NT2/D1 (cell line): ENCODE measurements at places on chromosomes 13 and 19.

DNA sequence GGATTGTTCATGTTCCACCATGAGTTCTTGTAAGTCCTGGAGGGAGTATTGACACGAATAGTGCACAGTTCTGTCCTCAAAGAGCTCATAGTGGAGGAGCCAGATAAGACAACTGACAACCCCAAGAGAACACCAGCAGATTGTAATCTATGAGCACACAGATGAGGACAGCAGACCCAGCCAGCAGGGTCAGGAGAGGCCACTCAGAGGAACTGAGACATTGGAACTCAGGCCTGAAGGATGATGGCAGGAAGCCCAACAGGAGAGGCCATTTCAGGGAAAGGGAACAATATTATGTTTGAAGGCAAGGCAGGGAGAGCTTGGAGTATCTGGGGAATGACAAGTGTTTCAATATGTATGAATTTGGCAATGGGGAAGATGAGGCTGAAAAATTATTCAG lies 63.7 kb upstream of the IPO5 start:
- DNase-seq = no peak

- DNase-seq = no peak
These were observed 10.0 kb upstream of the IGSF23 start for GRCh38 chr19:44603201-44603945.

- DNase-seq = no peak
These were observed 75.6 kb upstream of the KLF5 start for GRCh38 chr13:72983085-72983768.

- DNase-seq = no peak
These were observed 239.2 kb upstream of the SLITRK1 start for GRCh38 chr13:84121456-84121855.

DNA sequence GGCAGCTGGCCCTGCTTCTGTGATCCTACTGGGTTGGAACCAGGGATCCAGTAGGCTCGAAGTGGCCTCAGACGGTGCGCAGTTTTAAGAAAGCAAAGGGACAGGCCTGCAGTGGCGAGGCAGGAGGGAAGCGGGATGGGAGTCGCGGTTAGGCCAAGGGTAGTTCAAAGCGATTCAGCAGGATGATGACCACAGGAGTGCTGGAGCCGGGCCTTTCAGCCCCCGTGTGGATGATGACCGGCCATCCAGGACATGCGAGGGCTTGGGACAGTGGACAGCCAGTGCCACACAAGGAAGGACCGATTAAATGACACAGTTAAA lies 854 bp downstream of the RNASEH2B start:
- DNase-seq = no peak

GRCh38 chr19:58409010-58409790 lies 751 bp downstream of the ZNF584 start:
- DNase-seq = no peak

DNA sequence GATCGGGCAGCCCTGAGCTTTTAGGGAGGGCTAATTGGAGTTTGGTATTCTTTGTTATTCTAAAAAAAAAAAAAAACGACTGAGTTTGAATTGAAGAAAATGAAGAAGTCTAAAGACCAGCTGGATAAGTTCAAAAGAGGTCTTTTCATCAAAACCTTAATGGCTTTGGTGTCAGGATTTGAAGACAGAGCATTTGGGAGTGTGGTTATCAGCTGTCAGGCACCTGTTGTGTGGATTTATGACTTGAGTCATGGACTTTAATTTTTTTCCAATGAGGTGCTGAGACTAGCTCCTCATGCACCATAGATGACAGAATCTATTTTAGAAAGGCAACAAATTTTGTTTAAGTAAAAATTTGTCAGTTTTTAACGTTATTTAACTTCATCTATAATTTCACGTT lies 72.5 kb downstream of the FREM2 start:
- no peak for DNase-seq

DNA sequence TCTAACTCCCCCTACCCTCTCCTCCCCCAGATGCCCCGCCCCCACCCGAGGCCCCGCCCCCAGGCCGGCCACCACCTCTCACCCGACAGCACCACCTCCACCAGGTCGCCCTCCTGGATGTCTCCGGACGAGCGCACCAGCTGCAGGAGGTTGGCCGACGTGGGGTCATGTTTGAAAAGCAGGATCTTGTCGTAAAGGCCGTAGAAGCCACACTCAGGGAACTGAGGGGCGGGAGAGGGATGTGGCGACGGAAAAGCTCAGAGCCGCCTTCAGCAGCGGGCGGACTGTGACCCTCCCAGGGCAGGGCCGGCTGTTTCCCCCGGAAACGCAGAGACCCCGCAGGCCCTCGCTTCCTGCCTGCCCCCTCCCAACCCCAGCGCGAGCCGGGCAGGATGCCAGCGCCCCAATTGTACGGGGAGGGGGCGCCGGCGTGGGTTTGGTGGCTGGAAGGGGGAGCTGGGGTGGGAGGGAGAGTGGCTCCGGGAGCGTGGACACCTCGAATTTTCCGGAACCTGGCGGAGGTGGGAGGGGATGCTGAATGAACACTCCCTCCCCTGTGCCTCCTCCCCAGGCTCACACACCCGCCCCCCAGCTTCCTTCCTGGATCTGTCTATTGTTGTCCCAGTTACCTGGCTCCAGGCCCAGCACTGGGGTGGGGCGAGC lies 3.0 kb downstream of the PRKD2 start:
- DNase-seq = peak; percentile 57

DNA sequence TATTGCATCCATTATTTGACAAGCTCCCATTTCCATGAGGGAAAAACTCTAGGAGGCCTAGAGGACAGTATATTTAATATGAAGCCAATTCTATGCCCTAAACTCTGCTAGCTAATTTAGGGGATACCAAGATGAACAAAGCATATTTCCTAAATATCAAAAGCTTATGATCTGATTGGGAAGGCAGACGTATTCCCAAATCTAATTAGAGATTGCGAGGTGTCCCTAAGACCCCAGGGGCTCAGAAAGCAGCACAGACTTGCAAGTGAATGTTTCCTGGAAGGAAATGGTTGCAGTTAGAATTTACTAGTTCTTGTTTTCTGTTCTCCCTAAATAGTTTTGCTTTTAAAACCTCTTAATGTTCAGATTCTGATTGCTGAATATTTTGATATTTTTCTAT lies 30.7 kb downstream of the NDFIP2 start:
- no peak for DNase-seq

DNA sequence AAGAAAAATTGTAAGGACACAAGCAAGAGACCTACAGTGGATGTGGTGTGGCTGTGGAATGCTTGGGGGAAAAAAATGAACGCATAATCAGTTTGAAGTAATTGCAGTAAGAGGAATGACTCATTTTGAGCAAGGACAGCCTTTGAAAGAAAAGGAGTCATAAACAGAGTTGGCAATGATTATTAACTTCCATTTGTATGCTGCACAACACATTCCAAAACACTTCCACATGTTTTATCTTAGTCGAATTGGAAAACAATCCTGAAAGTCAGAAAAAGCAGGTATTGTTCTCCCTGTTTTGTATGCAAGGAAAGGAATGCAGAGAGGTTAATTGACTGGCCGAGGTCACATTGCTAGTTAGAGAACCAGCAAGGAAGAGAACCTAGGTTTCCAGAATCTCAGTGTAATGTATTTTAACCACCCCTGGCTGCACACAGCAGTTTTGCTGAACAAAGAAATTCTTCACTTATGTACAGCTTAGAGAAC lies 630.0 kb upstream of the MIR17HG start:
- DNase-seq = no peak

- DNase-seq = peak; percentile 52
These were observed 35.7 kb upstream of the MATK start for GRCh38 chr19:3821857-3822364.

DNA sequence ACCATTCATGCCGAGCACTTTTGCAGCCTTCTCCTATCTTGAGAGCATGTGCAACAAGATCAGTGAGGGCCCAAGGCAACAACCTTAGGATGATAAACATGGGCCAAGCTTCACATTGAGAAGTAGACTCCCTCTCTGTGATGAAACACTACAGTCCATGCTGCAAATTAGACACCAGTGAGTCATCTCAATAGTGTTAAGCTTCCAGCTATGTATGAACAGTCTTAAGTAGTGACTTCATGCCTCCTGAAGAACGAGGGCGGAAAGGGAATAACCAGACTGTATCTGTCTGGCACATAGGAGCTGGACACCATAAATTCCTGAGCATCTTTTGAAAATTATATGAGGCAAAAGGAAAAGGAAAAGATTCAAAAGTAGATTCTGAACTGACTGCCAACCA lies 309.9 kb upstream of the SLITRK1 start:
- DNase-seq = no peak

DNA sequence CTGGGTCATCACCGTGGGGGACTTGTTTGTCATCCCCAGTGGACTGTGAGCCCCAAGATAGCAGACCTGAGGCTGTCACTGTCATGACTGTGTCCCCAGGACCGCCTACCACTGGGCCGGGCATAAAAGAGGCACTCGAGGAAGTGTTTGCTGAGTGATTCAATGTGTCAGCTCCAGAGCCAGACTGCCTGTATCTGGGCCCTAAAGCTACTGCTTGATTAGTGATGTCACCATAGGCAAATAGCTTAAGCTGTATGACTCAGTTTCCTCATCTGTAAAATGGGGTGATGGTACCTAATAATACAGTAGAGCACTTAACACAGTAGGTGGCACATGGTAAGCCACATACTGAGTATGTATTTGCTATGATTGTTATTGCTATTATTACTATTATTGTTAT lies 11.2 kb upstream of the CEACAM19 start:
- DNase-seq = no peak

DNA sequence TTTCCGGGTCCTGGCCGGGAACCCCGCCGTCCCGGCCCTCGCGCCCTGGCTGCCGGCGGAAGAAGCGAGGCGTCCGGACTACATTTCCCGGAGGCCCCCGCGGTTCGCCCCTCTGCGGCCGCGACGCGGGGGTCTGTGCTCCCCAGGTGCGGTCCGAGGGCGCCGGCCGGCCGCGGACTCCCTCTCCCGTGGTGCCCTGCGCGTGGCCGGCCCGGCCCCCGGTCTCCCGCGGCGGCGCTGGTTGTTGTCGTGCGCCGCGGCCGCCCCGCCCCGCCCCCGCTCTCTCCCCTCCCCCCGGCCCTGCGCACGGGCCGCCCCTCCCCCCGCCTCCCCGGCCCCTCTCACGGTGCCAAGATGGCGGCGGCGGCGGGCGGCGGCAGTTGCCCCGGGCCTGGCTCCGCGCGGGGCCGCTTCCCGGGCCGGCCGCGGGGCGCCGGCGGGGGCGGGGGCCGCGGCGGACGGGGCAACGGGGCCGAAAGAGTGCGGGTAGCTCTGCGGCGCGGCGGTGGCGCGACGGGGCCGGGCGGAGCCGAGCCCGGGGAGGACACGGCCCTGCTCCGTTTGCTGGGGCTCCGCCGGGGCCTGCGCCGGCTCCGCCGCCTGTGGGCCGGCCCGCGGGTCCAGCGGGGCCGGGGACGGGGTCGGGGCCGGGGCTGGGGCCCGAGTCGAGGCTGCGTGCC lies at the start of gene KMT2B:
KMT2B (plus strand) TSS at position 339 of the 680 bp plus-strand sequence; CDS start at position 355, 16 bp downstream.
- DNase-seq = no peak

DNA sequence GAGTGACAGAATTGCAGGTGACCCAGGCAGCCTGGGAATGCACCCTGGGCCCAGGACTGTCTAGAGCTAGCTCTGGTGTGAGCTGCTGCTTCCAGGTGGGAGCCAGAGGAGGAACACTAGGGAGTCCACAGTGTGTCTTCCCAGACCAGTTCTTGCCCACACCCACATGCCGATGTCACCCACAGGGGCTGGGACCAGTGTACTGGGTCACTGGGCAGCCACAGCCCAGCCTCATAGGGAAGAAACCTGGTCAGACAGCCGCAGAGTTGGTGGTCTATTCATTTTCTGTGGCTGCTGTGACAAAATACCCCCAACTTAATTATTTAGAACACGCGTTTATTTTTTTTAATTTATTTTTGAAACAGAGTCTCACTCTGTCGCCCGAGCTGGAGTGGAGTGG lies 3.1 kb downstream of the RNF225 start:
- DNase-seq = no peak

DNA sequence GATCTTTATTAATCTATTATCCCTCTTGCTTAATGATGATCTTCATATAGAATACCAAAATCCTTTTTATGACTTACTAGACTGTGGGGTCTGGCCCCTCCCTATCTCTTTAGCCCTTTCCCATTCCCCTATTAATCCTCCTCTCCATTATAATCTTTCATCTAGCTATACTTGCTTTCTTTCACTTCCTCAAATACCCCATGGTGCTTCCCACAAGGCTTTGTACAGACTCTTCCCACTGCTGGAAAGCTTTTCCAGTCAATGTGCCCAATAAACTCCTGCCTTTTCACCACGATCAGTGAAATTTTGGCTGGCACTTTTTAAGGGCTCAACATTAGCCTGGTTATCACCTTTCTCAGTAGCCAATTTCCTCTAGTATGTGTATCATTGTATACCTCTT lies 3.2 kb upstream of the EBPL start:
- DNase-seq = no peak

- DNase-seq = no peak
These were observed 1.2 kb upstream of the MYDGF start for GRCh38 chr19:4671185-4671851.

DNA sequence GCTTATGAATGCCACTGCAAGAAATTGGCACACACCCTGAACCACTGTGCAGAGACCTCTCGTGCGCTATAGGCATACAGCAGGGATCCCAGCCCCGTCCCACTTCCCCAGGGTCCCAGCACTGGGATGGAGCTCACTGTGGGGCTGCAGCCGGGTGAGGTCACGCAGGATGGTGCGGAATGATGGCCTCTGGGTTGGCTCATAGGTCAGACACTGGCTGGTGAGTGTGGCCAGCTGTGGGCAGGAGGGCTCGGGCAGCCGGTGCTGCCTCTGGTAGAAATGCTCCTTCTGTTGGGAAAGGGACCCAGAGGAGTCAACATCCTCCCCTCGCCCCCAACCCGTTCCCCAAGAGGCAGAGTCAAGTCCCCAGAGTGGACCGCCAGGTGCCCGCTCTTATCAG lies 17.0 kb upstream of the ICAM3 start:
- DNase-seq = no peak

DNA sequence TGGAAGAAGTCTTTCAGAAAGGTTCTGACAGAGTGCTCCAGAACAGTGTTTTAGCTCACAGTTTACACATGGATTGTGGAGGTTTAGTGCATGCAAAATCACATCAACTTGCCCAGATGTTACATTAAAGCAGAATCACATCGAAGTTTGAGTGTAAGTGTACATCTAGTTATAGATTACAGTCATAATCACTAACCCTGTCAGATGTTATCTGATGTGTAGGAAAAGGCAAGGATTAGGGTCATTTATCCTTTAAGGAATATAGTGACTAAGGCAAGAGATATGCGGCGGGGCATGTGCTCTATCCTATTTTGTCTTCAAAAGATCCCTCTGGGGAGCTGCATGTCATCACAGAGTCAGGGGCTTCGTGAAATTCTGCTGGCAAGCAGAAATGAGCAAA lies 66.9 kb downstream of the CYSLTR2 start:
- no peak for DNase-seq

DNA sequence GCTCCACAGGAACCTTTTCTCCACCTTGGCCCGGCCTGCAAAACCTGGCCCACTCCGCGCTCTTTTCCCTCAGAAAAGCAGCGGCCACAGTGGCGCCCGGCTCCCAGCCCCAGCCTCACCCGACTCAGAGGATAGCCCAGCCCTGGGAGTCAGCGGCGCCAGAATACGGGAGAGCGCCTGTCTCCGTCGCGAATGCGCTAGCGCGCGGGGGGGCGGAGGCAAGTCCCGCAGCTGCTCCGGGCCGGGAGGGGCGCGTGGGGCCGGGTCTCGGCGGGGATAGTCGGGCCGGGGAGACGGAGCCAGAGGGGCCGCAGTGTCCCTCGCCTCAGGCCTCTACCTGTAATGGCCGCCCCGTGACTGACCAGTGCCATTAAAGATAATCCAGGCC lies at the start of gene ZFP30:
ZFP30 (minus strand) TSS at position 165 of the 388 bp plus-strand sequence. CDS start 7,643 bp downstream, outside the sequence.
- DNase-seq = no peak

GRCh38 chr19:52660981-52661380 lies 22.8 kb upstream of the ZNF83 start:
- no peak for DNase-seq
